ENCODE measurements at places on chromosomes 2 and 18.

DNA sequence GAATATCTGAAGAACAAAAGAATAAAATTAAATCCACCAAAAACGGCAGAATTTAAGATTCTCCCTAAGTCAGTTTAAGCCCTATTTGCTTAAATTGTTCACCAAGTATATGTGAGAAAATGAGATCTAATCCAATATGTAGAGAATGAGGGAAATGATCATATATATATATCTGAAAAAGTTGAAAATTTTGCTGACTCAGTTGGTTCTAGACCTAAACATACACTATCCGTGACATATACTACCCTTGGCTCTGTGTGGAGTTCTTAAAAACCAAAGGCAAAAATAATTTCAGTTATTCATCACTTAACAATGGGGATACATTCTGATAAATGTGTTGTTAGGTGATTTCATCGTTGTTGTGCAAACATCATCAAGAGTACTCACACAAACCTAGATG is 7.3 kb downstream of the SS18 start:
- DNase-seq, result no peak

- peak; percentile 79 for DNase-seq
Measured at GRCh38 chr18:10927286-10927992, 221.9 kb downstream of the PIEZO2 start.

- DNase-seq, result peak; percentile 30
Measured at GRCh38 chr18:69580107-69580506, 179.4 kb downstream of the DOK6 start.

DNA sequence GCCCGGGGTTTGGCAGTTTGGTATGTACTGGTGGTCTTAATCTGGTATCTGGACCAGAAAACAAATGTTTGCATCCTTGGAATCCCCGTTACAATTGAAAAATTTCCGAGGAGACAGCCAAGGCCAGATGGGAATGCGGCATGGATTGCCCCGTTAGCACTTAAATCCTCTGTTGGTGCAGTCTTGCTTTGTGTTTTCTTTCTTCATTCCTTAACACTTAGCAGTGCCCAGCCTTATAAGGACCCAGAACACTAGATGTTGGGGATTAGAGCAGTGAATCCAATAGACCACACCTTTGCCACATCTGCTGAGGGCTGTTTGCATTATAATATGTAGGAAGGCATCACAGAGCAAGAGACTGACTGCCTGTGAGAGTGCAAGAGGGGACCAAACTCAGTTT is 12.8 kb upstream of the ZNF532 start:
- no peak for DNase-seq

GRCh38 chr2:173819852-173820251 is 145.3 kb downstream of the SP3 start:
- DNase-seq, result no peak

DNA sequence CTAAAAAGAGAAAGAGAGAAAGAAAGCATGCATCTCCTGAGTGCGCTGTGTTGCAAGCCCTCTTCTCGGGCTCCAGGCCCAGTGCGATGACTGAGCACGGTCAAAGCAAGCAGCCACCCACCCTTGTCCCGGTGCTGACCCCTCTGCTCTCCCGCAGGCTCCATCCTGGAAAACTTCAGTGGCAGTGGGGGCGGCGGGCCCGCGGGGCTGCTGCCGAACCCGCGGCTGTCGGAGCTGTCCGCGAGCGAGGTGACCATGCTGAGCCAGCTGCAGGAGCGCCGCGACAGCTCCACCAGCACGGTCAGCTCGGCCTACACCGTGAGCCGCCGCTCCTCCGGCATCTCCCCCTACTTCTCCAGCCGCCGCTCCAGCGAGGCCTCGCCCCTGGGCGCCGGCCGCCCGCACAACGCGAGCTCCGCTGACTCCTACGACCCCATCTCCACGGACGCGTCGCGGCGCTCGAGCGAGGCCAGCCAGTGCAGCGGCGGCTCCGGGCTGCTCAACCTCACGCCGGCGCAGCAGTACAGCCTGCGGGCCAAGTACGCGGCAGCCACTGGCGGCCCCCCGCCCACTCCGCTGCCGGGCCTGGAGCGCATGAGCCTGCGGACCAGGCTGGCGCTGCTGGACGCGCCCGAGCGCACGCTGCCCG is 252.5 kb downstream of the GLI2 start:
- DNase-seq, result no peak

GRCh38 chr2:173868406-173868805 is 96.8 kb downstream of the SP3 start:
- no peak for DNase-seq
